ENCODE measurements at places on chromosomes 4 and X.

DNA sequence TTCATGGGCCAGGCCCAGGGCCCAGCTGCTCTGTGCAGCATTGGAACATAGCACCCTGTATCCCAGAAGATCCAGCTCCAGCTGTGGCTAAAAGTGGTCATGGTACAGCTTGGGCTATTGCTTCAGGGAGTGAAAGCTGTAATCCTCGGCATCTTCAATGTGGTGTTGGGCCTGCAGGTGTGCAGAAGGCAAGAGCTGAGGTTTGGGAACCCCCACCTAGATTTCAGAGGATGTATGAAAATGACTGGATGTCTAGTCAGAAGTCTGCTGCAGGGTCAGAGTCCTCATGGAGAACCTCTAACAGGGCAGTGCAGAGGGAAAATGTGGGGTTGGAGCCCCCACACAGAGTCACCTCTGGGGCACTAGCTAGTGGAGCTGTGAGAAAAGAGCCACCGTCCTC lies 341.7 kb downstream of the PPP3CA start:
- ATAC-seq, result no peak

GRCh38 chrX:110992611-110993010 lies 103.4 kb upstream of the PAK3 start:
- no peak for ATAC-seq

GRCh38 chr4:31183256-31183655 lies 463.1 kb downstream of the PCDH7 start:
- no peak for ATAC-seq

DNA sequence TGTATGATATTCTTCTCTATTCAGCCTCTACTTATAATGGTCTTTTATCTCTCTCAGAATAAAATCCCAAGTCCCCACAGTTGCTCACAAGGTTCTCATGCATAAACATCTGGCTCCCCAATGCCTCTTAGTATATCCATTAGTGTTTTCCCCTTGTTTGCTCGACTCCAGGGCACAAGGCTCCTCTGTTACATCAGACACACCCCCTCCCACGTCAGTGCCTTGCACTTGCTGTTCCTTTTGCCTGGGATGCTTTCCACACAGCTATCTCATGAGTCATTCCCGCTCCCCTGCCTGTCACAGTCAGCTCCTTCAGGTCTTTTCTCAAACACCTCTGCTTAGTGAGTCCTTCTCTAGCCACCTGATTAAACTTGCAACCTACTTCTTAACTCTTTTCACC lies 260.2 kb downstream of the IL1RAPL1 start:
- no peak for ATAC-seq

DNA sequence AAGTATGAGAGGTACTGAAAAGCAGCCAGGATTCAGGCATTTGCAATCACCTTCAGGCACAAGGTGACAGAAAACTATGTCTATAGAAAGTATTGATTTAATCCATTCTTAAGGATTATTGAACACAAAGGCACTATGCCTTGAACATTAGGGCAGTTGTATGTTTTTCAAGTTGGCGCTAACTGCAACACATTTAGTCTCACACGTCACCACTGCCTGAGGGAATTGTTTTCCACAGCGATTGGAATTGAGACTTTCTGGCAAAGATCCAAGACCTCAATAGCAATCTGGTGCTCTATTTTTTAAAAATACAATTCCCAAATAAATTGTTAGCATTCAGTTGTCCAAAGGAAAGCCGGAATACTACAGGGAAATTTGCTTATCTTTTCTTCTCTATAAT lies 52.7 kb upstream of the FTHL17 start:
- ATAC-seq, result no peak

DNA sequence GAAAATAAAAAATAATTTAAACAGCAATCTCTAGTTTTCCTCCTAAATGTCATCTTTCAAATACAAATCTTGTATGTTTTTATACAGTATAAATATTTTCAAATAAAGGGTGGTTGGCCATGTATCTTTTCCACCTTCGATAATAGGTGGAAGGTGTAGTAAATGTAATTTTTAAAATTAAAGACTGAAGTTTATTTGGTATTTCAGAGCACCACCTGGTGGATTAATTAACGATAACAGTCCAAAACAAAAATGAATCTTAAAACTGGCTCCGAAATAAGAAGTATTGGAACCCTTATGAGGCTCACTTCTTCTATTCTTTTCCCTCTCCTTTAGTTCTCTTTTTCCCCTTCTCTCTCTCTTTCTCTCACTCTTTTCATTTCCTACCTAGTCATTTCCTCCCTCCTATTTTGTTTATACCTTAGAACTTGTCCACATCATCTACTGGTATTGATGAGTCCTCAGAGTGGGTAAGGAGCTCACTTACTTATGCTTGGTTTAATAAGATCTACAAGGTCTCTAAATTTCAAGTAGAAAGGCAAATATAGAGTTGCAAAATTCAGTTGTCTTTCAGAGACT lies 82.9 kb upstream of the EXOC1L start:
- ATAC-seq, result no peak

GRCh38 chr4:1636490-1637211 lies 47.5 kb downstream of the FAM53A start:
- ATAC-seq, result no peak

DNA sequence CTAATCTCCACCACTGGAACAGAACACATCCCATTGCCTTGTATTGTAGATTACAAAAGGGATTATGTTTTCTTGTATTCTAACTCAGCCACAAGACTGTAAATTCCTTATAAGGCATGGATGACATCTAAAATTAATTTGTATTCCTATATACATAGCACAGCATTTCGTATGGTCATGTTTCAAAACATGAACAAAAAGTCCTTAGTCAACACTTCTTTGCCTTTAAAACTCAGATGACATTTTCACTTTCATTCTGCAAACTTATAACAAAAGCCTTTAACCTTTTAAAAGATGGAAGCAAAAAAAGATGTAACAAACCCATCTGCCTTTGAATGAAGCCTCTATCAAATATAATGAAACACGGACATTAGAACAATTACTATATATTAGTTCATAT lies 181.3 kb downstream of the IQCM start:
- no peak for ATAC-seq

DNA sequence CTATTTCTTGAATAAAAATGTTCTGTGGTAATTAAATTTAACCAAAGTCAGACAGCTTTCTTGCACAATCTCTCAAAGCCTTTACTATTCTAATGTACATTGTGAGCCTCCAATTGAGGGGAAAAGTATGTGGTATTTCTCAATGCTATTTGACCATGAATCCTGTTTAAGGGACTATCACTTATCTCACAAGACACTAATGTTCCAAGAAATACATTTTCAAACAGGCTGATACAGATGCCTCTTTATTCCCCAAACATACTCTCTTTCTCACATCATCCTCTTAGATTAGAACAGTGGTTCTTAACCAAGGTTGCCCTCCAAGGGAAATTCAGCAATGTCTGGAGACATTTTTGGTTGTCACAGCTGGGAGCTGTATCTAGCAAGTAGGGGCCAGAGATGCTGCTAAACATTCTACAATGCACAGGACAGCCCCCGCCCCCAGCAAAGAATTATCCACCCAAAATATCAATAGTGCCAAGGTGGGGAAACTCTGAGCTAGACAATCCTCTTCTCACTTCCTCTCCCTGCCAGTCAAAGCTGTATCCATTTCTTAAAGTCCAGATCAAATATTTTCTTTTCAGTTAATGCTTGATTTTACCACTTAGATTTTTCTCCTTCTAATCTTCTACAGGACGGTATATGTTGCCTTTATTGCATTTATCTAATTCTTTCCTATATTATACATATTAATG lies 129.2 kb upstream of the TRIM2 start:
- no peak for ATAC-seq

- no peak for ATAC-seq
These were observed 1666.4 kb upstream of the IGFBP7 start for GRCh38 chr4:58776627-58777026.

- no peak for ATAC-seq
These were observed 49.7 kb upstream of the ARMCX2 start for GRCh38 chrX:101709384-101709783.

DNA sequence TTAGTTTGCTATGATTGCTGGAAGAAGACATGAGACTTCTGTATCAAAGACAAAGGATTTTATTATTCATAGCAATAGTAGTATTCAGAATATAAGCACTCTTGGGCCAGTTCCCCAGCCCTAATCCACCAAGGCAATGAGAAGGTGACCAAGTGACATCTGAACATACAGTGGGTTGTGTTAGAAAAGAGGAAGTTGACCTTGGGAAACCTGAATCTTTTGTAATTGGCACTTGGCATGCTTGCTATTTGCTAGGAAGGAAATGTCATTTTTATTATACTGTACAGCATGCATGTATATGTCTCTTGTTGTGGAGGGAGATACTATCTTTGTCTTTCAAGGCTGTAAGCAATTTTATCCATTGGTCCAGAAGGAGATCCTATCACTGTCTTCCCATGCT lies 216.1 kb upstream of the FAT1 start:
- no peak for ATAC-seq

DNA sequence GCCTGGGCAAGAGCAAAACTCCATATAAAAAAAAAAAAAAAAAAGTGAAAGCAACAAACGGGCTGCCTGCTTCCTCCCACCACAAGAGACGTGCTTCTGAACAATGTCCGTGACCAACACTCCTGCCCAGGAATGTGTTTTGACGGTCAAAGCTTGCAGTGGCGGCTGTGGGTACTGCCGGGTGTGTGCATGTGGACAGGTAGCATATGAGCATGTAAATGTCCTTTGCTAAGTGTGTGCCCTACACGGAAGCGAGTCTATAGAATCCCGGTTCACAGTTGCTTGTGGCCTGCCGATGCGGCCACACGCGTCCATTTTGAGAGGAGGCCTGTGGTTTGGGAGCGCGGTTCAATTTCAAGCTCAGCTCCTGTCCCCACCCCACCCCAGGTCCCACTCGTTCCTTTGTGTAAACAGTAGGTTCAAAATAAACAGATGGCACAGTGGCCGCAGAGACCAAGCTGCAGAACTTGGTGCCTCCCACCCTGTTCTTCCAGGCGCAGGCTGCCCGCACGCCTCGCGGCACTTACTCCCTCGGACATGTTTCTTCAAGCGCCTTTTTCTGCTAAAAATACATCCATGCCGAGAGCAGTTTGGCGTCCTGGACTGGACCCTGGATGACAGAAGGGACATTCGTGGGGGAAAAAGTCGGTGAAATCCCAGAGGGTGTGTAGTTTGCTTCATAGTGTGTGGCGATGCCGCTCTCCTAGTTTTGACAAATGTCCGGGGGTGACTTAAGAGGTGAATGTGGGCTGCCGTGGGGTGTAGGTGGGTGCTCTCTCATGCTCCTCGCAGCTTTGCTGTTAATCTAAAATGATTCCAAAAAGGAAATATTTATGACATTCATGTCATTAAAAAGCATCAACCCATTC lies 11.5 kb upstream of the NKX1-1 start:
- ATAC-seq, result no peak

- no peak for ATAC-seq
These were observed 84.4 kb upstream of the ARMCX2 start for GRCh38 chrX:101744085-101744484.

Data from activated CD4-positive, CD25-positive, alpha-beta regulatory T cell treated with anti-CD3 and anti-CD28 coated beads, Interleukin-2, amount 50 U/mL, for 24 hours (primary cell).